ENCODE measurements at places on chromosomes 5 and 9. TPM values are rescaled to one million over a fixed set of nuclear protein-coding genes. Genes with fewer than 3 reads are reported as not detected.
A peak's percentile ranks its signal among the peaks of the same experiment; 100 is the strongest.

The FOXI1 gene
- total RNA-seq = 0.14 TPM

The RGMB gene
- total RNA-seq = 16.4 TPM

The LHX3 gene
- 1.1 TPM for total RNA-seq

The CATSPER3 gene
- 0.61 TPM for total RNA-seq

The FSTL4 gene
- 2.7 TPM for total RNA-seq

The HINT1 gene
- 228 TPM for total RNA-seq

The NOP16 gene
- 56.4 TPM for total RNA-seq

The OBP2A gene
- not detected for total RNA-seq

The NUTM2F gene
- not detected for total RNA-seq

The TPRN gene
- 37.7 TPM for total RNA-seq

The STKLD1 gene
- total RNA-seq = 4.1 TPM

The ARL10 gene
- total RNA-seq = 2.3 TPM

The SLC35A4 gene
- 91.3 TPM for total RNA-seq

The PRDM9 gene
- total RNA-seq = not detected

The GRIA1 gene
- total RNA-seq = not detected

- H3K4me1 ChIP-seq = peaks cover 9% of the 10 kb centered on the region
- no peak for DNase-seq
- no peak overlapping the region for H3K4me3 ChIP-seq
These were observed 87.1 kb upstream of the PPP1R26 start for GRCh38 chr9:135392511-135392910.

- H3K27ac ChIP-seq = no peak overlapping the region
- no peak for DNase-seq
- H3K27me3 ChIP-seq = no peaks in the 10 kb centered on the region
- H3K4me3 ChIP-seq = no peak overlapping the region
- no peaks in the 10 kb centered on the region for H3K36me3 ChIP-seq
These were observed 23.2 kb downstream of the XPA start for GRCh38 chr9:97673922-97674321.

DNA sequence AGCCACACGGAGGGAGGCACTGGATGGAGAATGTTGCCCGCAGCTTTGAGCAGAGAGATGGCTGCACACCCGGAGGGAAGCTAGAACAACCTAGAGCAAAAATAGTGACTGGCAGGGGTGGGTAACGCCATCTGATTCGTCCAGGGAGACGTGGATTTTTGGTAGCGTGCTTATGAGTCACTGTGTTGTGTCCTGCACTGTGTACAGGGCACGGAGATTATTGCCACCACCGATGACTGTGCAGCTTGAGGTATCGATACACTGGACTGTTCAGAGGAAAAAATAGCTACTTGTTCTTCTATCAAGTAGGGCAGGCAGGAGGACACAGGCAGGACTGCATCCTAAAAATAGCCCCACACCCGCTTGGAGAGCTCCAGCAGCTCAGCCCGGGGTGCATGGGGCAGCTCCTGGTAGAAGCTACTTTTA, 6.0 kb downstream of the UBE2QL1 start:
- H3K27me3 ChIP-seq = no peaks in the 10 kb centered on the region
- H3K27ac ChIP-seq = no peak overlapping the region
- no peaks in the 10 kb centered on the region for H3K4me1 ChIP-seq
- DNase-seq = no peak
- no peaks in the 10 kb centered on the region for H3K36me3 ChIP-seq

DNA sequence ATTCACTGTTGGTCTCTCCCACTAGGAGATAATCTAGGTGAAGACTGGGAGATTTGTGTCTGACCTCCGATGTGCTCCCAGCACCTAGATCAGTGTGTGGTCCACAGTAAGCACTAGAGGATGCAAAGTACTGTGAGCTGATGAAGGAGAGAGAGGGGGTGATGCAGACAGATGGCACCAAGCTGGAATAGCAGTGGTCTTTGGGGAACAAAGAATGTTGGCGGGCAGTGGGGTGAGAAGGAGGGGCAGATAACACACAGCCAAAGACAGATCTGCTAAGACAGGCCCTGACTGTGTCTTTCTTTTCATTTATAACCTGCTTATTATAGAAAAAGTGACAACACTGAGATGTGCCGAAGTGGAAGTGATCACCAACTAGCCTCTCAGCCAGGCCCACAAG, 37.5 kb downstream of the ERGIC1 start:
- H3K27me3 ChIP-seq = no peaks in the 10 kb centered on the region
- H3K4me1 ChIP-seq = peaks cover 21% of the 10 kb centered on the region
- no peak overlapping the region for H3K4me3 ChIP-seq
- no peak overlapping the region for H3K27ac ChIP-seq

- no peaks in the 10 kb centered on the region for H3K4me1 ChIP-seq
- no peaks in the 10 kb centered on the region for H3K27me3 ChIP-seq
- no peaks in the 10 kb centered on the region for H3K36me3 ChIP-seq
- H3K27ac ChIP-seq = no peak overlapping the region
These were observed 205.8 kb downstream of the GRIA1 start for GRCh38 chr5:153696256-153696655.

GRCh38 chr5:159206818-159207217, 2.5 kb downstream of the RNF145 start:
- DNase-seq = no peak
- no peaks in the 10 kb centered on the region for H3K27me3 ChIP-seq
- peak overlapping the region; percentile 97 for H3K27ac ChIP-seq
- H3K4me1 ChIP-seq = peaks cover 23% of the 10 kb centered on the region

DNA sequence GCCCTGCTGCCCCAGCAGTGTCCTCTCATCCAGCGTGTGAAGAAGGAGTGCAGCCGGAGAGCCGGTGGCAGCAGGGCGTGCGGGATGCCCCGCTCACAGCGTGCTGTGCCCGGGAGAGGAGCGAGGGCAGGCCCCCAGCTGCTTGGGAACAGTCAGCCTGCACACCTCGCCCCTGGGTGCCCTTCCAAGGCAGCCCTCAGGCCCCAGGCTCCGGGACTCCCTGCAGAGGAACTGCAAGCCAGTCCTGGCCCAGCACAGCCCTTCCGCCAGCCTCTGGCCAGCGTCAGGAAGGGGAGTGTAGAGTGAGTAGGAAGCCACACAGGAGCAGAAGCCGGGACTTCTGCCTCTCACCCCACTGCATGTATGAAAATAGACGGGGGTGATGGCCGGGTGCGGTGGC, 43.5 kb downstream of the ADAMTS2 start:
- no peaks in the 10 kb centered on the region for H3K4me1 ChIP-seq
- no peak overlapping the region for H3K4me3 ChIP-seq
- no peaks in the 10 kb centered on the region for H3K36me3 ChIP-seq
- DNase-seq = no peak

DNA sequence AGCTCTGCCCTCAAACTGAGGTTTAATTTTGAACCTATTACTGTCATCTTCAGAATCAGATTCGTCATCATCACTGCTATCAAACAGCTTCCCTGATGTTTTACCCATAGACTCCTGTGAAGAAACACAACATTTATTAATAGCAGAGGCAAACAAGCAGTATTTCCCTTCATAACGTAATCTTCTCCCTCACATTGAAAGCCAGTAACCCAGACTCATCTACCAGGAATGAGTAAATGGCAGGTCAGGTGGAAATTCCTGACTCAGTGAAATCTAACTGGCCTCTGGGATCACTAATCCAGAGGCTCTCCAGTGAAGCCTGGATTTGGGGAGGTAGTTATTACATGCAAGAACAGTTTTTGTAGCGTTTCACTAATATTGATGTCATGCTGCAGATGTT, 14.6 kb downstream of the NOL8 start:
- H3K36me3 ChIP-seq = no peaks in the 10 kb centered on the region
- no peak for DNase-seq
- H3K4me3 ChIP-seq = no peak overlapping the region
- no peaks in the 10 kb centered on the region for H3K4me1 ChIP-seq
- H3K27me3 ChIP-seq = no peaks in the 10 kb centered on the region
- H3K27ac ChIP-seq = no peak overlapping the region

- H3K27me3 ChIP-seq = no peaks in the 10 kb centered on the region
- H3K36me3 ChIP-seq = no peaks in the 10 kb centered on the region
- H3K4me1 ChIP-seq = peaks cover 47% of the 10 kb centered on the region
- peak overlapping the region; percentile 73 for H3K27ac ChIP-seq
- no peak overlapping the region for H3K4me3 ChIP-seq
These were observed 68.3 kb downstream of the LPAR1 start for GRCh38 chr9:110969971-110970386.

GRCh38 chr9:126347911-126348760, 21.5 kb downstream of the MVB12B start:
- peaks cover 6% of the 10 kb centered on the region for H3K4me1 ChIP-seq
- no peaks in the 10 kb centered on the region for H3K36me3 ChIP-seq
- H3K27ac ChIP-seq = peak overlapping the region; percentile 13
- no peak overlapping the region for H3K4me3 ChIP-seq
- H3K27me3 ChIP-seq = no peaks in the 10 kb centered on the region

GRCh38 chr5:88488130-88488529, 219.5 kb upstream of the TMEM161B start:
- no peaks in the 10 kb centered on the region for H3K27me3 ChIP-seq
- H3K4me3 ChIP-seq = no peak overlapping the region
- H3K36me3 ChIP-seq = no peaks in the 10 kb centered on the region
- no peak for DNase-seq
- H3K27ac ChIP-seq = no peak overlapping the region
- H3K4me1 ChIP-seq = no peaks in the 10 kb centered on the region

GRCh38 chr5:136698970-136699369, 333.6 kb upstream of the TRPC7 start:
- H3K4me3 ChIP-seq = no peak overlapping the region
- no peak for DNase-seq
- H3K27ac ChIP-seq = no peak overlapping the region
- H3K27me3 ChIP-seq = no peaks in the 10 kb centered on the region

DNA sequence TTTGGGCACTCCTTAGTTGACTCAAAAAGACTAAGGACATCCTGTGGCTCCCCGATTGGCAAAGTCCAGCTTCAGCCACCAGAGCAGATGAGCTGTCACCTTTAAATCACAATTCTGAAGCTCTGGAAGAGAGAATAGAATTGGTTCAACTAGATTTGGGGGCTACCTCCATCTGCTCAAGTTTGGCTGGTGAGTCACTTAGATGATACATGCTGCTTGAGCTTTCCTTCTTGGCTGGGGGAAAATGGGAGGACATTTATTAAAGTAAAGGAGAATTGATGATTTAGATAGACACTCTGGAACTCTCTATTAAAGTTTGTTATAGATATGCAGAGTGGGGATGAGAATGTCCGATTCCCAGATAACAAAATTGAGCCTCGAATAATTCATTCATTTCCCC, 30.0 kb upstream of the GRIA1 start:
- no peak for DNase-seq
- H3K27me3 ChIP-seq = no peaks in the 10 kb centered on the region
- no peak overlapping the region for H3K4me3 ChIP-seq
- H3K27ac ChIP-seq = no peak overlapping the region

GRCh38 chr9:78013934-78014333, 17.7 kb downstream of the GNAQ start:
- no peaks in the 10 kb centered on the region for H3K36me3 ChIP-seq
- H3K27me3 ChIP-seq = no peaks in the 10 kb centered on the region
- no peak overlapping the region for H3K27ac ChIP-seq

Measured in Caco-2 (cell line).